Kidney tubule cell (primary cell): ENCODE measurements at places on chromosomes 3 and 15.

DNA sequence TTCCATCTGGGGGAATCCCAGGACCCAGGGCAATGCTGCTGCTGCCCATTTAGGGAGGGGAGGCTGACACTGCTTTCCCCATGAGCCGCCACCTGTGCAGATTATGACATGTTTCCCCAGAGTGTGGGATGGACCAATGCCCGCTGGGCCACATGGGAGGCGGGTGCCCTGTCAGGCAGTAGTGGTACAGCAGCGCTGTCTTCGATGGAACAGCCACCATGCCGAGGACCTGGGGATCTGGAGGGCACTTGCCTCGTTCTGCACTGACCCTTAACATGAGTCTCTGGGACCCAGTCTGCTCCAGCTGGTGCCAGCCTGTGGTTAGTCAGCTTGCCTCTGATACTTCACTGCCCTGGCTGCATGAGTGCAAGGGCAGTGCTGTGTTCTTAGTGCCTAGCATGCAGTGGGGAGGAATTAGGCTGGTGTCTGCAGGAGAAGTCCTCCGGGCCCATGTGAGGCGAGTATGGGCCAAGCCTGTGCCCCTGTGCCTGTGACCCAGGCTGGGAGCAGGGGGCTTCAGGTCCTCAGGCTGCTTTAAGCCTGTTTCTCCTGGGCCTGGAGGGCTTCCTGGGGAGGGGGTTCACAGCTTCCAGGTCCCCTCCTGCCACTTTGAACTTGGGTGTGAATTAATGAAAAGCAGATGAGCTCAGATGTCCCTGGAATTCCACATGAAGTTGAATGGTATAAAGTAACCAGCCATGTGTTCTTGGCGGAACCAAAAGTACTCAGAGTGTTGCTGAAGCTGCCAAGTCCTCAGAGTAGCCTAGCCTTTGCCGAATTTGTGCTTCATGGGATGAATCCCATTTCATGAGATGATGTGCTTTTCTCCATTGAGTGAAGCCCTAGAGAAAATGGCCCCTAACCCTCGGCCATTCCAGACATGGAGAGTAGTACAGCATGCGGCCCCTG is 22.9 kb downstream of the KLF13 start:
- DNase-seq = no peak

GRCh38 chr15:69973102-69973714 is 124.5 kb downstream of the TLE3 start:
- DNase-seq = peak; percentile 76

DNA sequence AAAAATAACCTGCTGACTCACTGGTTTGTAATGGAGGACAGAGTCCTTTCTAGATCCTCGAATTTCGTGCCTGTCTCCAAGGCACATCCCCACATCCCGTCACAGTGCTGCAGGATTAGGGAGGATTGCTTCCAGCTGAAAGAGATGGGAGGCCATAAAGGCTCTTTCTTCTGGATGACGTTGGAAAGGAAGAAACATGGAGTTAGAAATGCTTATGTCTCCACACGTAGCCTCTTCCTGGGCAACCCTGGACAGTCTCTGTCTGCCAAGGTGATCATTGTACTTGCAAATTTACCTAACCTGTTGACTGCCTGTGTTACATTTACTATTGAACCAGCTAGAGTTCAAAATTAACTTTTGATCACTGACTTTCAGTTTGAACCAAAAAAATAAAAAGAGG is 27.6 kb upstream of the VILL start:
- DNase-seq = peak; percentile 42

DNA sequence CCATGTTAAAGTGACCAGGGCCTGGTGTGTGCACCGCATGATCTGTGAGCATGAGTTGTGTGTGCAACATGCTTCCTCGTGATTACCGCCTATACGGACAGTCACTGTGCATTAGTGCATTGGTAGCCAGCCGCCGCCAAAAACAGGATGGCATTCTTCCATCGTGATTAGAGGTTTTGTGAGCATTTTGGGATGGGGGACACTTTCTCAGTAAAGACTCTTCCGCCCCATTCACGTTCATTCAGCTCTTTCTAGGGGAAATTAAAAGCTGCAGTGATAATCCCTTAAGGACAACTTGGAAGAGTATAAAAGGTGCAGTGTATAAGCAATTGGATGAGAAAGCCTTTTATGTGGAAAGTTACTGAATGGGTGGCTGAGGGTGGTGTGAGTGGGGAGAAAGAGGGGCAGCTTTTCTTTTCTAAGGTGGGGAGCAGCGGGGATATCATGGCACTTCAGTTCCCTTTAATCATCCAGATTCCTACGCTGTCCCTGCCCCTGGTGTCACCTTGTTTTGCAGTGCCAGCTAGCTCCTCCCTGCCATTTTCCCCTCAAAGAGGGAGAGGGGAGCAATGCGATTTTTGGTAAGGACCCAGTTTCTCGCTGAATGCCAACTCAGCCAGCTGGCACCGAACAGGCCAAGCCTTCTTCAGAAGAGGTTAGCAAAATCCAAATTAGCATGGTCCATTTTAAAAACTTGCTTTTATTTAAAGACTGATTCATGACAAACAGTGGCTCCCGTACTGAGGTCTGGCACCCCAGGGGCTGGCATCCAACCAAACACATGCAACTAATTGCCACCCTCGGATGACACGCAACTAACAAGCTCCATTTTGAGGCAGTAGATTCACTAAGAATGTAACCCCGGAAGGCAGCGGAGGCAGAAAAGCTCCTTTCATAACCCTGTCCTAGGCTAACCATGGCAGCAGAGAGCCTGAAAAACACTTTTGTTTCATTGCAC is 447.8 kb downstream of the FHIT start:
- DNase-seq = no peak

GRCh38 chr3:1787094-1787493 is 311.6 kb upstream of the CNTN4 start:
- DNase-seq = no peak

DNA sequence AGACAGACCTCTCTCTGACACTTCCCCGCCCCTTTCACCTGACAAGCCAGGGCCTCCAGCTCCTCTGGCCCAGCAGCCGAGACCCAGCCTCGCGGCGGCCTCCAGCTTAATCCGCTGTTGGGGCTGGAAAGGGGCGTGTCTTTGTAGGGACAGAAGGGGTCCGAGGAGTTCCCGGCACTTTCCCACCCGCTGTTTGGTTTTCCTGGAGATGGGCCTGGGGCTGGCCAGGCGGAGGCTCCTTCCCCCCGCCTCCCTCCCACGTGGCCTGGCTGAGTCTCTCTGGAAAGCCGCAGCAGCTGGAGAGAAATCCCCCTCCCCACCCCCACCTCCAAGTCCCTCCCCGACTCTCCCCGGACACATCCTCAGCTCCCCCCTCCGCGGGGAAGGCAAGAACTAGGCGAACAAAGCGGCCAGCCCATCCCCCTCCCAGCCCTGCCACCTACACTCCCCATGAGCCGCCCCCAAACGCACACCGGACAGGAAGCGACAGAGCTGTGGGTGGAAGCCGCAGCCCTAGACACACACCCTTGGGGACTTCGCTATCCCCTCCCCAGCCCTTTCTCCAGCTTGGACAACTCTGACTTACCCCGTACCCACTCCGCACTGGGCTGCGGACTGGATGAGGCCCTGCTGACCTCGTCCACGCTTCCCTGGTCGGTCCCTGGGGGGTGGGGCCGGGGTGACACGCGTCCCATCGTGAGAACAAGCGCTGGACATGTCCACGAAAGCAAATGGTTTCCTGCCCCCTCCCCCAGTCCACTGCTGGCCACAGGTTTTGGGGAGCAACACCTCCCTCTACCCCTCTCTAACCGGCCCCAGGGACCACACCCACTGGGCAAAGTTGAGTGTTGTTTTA is 1.2 kb downstream of the IGDCC4 start:
- DNase-seq = peak; percentile 85

GRCh38 chr3:143951351-143951971 is 20.2 kb upstream of the DIPK2A start:
- DNase-seq = peak; percentile 43

GRCh38 chr15:91055548-91056331 is 33.3 kb upstream of the VPS33B start:
- peak; percentile 80 for DNase-seq

DNA sequence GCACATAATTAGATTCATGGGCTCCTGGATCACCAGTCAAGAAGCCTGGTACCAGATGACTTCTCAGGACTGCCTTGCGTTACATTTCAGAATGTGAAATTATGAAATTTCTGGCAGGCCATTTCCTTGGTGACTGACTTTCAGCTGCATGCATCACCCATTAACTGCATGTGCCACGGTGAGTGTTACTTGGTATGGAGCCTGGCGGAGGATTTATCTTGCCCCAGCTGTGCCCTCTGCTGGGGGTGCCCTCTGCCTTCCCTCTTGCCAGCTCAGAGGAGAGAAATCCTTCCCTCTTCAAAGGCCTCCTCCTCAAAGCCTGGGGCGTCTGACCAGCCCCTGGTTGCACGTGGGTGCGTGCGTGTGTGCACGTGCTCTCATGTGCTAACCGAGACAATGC is 57.7 kb upstream of the CTSH start:
- peak; percentile 67 for DNase-seq

GRCh38 chr15:49988766-49989165 is 130.3 kb downstream of the ATP8B4 start:
- DNase-seq = no peak

DNA sequence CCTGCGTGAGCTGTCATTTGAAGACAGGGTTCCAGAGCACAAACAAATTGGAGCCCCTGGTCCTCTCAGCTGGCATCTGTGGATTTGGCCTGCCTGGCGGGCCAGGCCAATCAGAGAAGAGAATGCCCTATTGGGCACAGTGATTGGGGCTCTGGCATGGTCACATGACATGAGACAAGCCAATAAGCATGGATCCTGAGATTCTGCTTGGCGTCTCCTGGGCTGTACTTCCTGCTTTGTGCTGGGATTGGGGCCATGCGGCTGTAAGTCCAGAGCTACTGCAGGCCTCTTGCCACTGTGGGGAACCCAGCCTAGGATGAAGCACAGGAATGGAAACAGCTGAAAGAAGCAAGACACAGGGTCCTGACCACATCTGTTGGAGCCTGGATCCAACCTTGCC is 121.4 kb downstream of the FBLN2 start:
- no peak for DNase-seq

DNA sequence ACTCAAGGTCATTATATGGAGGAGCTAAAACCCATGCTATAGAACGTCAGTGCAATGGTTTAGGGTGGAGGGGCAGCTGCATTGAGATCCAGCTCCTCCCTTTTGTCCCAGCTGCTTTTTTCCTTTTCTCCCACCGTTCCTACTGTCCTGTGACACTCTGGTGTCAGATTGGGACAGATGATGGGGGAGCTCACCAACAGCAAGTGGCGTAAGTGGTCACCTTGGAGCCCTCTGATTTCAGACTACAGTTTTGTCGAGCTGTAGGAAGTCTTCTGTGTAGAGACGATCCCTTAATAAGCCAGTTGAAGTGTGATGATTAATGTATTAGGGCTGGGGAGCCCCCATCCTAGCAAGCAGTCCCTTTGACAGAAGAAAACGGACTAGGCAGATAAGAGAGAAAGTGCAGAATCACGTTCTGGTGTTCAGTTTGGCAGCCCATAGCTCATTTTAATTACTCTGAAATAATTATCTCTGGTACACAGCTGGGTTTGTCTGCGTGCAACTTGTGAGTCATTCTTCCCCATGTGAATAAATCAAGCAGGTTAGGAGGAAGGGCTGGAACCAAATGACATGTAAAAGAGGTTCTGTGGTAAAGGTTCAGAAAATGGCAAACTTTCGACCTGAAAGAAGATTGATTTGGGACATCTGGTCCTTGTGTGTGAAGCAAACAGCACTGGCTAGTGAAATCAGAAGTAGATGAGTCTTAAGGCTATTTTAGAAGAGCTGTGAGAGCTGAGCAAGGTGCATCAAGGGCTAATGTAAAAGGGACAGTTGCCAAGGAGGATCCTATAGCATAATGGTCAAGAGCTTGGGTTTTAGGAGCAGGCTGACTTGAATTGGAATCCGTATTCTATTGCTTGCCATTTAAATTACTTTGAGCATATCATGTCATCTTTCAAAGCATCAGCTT is 241.4 kb downstream of the EDEM1 start:
- peak; percentile 11 for DNase-seq

DNA sequence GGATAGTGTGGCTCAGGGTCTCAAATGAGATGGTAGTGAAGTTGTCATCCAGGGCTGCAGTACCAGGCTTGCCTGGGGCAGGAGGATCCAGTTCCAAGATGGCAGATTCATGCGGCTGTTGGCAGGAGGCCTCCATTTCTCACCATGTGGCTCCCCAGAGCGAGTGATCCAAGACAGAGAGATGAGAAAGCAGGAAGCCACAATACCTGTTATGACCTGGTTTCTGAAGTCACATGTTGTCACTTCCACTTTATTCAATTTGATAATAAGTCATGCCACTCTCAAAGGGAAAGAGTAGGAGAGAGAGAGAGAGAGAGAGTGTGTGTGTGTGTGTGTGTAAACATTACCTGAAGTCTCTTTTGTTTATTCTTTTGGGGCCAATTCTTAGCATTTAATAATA is 30.1 kb downstream of the TMOD2 start:
- no peak for DNase-seq

GRCh38 chr3:190224863-190225692 is 97.2 kb downstream of the CLDN1 start:
- peak; percentile 55 for DNase-seq

DNA sequence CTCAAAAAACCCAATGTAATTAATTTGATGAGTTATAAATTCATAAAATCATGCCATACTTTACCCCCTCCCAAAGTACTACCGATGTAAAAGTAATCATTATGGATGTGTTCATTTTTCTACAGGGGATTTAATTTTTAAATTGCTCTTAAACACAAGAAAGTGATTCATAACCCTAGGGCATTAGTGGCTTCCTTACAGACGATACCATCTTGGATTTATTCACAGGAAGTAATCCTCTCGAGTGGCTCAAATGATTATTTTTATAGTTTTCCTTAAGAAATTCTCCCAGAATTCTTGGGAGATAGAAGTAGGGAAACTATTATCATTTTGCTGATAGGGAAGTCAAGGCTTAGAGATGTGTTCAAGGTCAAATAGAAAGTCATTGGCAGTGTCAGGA is 80.9 kb downstream of the PEX5L start:
- no peak for DNase-seq

- peak; percentile 30 for DNase-seq
Observed at GRCh38 chr3:156233876-156234275, 113.5 kb downstream of the KCNAB1 start.

- DNase-seq = peak; percentile 11
Observed at GRCh38 chr15:87570206-87570605, 686.3 kb downstream of the NTRK3 start.
